GM13977 (cell line): ENCODE measurements at places on chromosomes 13 and 19.

GRCh38 chr13:67343777-67344176, 113.6 kb upstream of the PCDH9 start:
- DNase-seq, result no peak

DNA sequence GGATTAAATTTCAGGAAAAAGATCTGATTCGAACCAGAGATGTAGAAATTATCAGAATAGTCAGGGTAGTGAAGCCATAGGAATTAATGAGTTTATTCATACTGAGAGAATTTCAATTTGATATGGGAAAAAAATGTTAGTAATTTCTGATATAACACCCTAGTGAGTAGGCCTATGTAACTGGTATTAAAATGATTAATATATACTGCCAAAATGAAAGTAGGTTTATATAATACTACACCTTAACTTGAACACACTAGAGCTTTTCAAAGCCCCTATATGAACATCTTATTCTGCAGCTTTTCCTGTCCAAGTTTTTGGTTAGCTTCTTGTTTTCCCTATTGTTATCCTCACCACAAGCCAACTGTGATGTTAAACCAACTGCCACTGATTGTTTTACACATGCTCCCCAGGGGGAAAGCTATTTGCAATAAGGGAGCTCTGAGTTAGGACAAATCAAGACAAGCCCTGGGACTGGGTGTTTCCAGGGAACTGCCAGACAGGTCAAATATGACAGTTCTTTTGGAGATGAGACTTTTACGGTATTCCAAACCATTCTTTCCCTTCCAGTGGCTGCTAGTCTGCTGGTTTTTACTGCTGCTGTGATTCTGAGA, 45.3 kb downstream of the FNDC3A start:
- DNase-seq, result no peak

- DNase-seq, result no peak
Measured at GRCh38 chr19:6226012-6226411, 53.8 kb downstream of the MLLT1 start.

DNA sequence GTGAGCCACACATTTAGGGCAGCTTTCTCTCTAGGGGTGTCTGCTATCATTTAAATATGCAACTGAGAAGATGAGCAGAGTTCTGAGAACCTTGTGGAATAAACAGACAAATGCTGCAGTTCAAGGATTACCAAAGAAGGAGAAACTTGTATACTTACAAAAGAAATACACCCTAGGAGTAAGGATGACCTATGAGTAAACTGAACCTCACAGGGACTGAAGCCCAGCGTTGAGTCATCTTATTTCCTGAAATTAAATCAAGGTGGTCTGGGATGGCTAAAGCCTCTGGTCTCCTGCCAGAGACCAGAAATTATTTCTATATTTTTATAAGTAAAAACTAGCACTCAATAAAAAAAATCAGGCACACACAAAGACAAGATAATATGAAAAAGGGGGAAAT, 40.1 kb downstream of the FAM216B start:
- no peak for DNase-seq

- no peak for DNase-seq
Measured at GRCh38 chr13:101026328-101026727, 351.7 kb upstream of the TMTC4 start.

DNA sequence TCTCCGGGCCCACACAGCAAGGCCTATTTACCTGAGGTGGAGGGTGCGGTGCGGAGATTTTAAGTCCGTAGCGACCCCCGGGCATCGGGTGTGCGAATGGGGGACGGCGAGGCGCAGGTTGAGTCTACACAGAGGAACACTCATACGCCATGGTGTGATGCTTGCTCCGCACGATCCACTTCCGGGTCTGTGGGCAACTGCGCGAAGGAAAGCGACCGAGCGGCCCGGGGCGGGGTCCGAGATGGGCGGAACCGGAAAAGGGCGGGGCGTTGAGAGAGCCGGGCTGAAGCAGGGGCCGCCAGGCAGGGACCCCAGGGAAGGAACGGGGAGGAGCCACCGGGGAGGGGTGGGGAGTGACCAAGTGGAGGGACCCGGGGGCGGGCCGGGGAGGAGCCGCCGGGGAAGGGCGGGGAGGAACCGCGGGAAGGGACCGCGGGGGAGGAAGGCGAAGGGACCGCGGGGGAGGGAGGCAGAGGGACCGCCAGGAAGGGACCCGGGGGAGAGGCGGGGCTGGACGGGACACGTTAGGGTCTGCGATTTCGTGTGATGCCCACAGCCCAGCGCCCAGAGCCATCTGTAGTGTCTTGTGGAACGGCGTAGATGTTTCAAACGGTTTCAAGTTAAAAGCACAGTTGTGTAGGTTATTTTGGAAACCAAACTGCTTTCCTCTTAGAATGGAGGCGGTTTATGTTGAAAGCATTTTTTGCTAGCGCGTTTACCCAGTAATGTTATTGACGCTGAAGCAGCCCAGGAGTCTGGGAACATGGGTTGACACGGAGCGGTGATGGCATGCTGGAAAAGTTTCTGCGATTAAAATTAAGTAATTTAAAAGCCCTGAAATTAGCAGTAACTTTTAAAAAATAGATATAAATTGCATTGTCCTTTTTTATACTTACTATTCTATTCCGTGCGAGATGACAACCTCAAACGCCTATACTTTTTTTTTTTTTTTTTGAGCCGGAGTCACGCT, at the start of gene ZNF160:
ZNF160 (minus strand) TSS at position 189 of the 970 bp plus-strand sequence. CDS start 17,146 bp downstream, outside the sequence.
- peak; percentile 99 for DNase-seq

GRCh38 chr19:52638601-52639000, 446 bp upstream of the ZNF83 start:
- DNase-seq, result no peak

DNA sequence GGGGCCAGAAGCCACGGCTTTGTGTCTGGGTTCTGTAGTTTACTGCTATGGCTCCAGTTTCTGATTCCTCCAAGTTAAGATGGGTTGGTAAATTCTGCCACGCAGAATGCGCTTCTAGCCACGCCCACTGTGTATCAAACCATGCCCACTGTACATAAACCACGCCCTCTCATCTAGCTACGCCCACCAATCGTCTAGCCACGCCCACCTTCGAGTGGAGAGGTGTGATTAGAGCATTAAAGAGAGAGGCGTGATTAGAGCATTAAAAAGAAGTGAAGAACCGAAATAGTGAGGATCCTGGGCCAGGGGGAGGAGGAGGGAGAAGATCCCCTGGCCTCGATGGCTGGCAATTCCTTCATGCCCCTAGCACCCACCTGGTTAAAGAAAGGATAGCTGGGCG, 43.7 kb upstream of the ADGRE5 start:
- no peak for DNase-seq

DNA sequence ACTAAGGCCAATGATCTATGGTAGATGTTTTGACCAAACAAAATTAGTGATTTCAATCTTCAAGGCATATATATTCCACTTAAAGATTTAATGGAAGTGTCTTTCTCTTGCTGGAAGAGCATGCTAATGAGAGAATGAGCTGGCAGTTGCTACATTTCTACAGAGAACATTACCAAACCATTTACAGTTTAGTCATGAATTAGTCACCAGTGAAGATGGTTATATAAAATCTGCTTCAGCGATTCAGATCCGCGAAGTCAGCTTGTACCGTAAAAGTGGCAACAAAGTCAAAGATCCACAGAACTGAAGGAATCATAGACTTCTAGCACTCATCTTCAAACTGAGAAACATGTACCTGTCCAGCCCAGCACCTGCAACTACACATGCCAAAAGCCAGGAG, 156.3 kb downstream of the SLITRK5 start:
- DNase-seq, result no peak

- no peak for DNase-seq
Measured at GRCh38 chr13:46761866-46762265, 35.1 kb downstream of the ESD start.

GRCh38 chr19:12675399-12675798, 6.3 kb downstream of the DHPS start:
- no peak for DNase-seq

GRCh38 chr19:32570081-32570785, 10.8 kb upstream of the PDCD5 start:
- peak; percentile 57 for DNase-seq

- DNase-seq, result no peak
Measured at GRCh38 chr19:7986321-7987113, 18.9 kb downstream of the ELAVL1 start.

DNA sequence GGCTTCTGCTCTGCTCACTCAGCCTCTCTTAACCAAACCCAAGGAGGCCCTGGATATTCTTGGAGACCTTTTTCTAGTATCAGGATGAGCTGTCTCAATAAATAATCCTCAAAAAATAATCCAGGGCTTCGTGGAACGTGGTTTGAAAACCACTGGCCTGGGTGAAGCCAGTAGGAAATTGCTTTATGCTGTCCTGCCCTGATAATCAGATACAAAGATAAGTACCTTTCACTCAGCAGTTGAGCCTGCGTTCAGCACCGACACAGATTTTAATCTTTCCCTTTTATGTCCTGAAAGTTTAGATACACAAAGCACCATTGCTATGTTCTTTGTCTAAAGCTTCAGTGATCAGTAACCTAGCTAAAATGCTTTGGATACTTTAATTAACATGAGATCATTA, 460.0 kb downstream of the RFC3 start:
- DNase-seq, result no peak

- no peak for DNase-seq
Measured at GRCh38 chr13:97148894-97149293, 73.2 kb upstream of the MBNL2 start.

DNA sequence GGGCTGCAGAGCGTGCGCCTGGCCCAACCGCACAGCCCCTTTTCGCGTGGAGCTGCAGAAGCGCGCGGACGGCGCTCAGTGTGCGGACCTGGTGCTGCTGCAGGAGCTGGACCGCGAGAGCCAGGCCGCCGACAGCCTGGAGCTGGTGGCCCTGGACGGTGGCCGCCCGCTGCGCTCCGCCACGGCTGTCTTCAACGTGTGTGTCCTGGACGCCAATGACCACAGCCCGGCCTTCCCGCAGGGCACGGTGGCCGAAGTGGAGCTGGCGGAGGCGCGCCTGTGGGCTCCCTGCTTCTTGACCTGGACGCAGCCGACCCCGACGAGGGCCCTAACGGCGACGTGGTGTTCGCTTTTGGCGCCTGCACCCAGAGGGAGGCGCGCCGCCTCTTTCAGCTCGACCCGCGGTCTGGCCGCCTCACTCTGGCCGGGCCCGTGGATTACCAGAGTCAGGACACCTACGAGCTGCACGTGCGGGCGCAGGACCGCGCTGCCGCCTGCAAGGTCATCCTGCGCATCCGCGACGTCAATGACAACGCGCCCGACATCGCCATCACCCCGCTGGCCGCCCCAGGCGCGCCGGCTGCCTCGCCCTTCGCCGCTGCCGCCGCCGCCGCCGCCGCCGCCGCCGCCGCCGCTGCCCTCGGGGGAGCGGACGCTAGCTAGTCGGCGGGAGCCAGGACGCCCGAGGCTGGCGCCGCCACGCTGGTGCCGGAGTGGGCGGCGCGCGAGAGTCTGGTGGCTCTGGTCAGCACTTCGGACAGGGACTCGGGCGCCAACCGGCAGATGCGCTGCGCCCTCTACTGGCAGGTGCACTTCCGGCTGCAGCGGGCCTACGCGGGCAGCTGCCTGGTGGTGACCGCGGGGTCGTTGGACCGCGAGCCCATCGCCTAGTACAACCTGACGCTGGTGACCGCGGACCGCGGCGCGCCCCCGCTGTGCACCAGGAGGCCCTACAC, 172.2 kb downstream of the OLFM4 start:
- DNase-seq, result peak; percentile 40

- no peak for DNase-seq
Measured at GRCh38 chr19:28020619-28021258, 1192.2 kb downstream of the UQCRFS1 start.

- DNase-seq, result no peak
Measured at GRCh38 chr13:81089371-81090157, 748.6 kb upstream of the SPRY2 start.

- DNase-seq, result no peak
Measured at GRCh38 chr13:22095794-22096193, 424.9 kb downstream of the FGF9 start.

DNA sequence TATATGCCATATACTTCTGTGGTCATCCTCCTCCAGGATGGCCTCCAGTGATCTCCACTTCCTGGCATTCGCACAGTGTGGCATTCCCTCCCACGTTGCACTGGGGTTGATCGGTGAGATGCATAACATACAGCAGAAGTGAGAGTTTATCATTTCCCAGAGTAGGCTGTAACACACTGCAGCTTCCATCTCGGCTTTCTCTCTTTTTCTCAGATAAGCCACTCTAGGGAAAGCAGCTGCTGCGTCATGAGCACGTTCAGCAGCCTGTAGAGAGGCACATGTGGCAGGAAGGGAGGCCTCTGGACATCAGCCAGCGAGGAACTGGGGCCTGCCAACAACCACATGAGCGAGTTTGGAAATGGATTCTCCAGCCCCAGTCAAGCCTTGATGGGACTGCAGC, 807.1 kb downstream of the DIAPH3 start:
- DNase-seq, result no peak

- no peak for DNase-seq
Measured at GRCh38 chr13:66296875-66297274, 933.3 kb downstream of the PCDH9 start.

DNA sequence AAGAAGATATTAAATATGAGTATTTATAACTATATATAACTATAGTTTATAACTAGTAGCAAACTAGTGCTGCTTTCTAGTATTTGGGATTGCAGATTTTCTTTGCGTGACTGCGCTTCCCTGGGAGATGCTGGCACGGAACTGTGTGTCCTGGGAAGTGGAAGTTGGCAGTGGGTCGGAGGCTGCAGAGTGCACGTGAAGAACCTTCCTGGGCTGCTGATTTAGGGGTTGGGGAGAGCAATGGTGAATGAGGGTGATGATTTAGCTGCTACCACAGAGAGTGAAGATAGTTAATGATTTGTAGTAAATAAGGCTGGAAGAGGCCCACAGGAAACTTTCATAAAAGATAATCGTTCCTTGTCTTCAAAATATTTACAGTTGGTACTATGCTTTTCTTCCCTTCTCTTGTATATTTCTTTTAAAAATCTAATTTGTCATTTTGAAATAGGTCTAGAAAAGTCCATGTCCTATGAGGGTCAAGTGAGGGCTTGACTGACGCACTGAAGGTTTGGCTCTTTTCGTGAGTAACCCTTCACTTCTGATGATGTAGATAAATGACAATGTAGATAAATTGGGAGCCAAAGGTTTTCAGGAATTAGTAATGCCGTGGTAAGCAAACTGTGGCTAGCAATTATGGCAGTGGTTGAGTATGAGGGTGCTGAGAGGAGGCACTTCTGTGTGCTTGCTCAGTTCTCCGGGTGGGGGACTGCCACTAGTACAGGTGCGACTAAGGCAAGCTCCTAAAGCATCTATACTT, 3.0 kb upstream of the NAA16 start:
- DNase-seq, result no peak

DNA sequence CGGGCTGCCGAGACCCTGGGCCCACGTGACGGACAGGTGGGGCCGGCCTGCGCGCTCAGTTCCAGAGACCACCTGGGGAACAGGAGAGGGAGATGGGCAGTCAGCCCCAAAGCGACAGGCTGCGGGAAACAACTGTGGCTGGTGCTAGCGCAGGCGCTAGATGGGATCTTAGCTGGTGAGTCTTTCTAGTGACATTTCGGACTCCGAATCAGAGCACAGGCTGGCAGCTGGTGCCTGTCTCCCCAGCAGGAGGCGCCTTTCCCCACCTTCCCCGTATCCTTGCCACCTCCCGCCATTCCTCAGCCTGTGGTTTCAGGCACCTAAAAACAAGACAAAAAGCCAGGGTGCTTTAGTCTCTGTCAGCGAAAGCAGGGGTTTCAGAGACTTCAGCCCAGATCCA, 19.4 kb upstream of the RANBP3 start:
- no peak for DNase-seq
